ELR (cell line): ENCODE measurements at places on chromosomes 2 and 18.

DNA sequence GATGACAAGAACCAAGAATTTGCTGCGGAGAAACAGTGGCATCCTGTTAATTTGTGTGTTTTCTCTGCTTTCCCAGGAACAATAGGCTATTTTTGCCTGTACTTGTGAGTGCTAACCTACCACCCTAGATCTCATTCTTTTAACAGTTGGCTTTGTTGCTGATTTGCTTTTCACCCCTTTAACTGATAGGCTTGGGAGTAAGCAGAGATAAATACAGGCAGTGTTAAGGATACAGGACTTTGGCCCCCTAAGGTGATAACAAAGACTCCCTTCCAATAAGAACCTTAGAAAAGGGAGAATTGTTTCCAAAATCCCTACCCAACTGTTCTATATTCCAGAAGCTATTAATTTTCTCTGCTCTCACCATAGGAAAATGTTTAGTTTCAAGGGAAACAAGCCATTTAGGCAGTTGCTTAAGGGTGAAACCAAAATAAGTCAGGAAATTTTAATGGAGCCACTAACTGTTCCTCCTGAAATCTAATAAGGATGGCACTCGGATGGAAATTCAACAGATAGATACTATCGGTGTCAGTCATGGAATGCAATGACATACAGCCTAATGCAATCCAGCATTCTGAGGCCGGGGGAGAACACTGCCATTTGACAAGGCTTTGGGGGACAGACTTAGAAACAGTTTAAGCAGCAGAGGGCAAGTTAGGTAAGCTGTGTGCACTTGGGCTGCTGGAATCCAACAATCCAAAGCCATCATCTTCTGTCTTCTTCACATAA, 238.8 kb downstream of the RNF152 start:
- DNase-seq: no peak

GRCh38 chr2:61590214-61590613, 52.1 kb upstream of the XPO1 start:
- DNase-seq: no peak

DNA sequence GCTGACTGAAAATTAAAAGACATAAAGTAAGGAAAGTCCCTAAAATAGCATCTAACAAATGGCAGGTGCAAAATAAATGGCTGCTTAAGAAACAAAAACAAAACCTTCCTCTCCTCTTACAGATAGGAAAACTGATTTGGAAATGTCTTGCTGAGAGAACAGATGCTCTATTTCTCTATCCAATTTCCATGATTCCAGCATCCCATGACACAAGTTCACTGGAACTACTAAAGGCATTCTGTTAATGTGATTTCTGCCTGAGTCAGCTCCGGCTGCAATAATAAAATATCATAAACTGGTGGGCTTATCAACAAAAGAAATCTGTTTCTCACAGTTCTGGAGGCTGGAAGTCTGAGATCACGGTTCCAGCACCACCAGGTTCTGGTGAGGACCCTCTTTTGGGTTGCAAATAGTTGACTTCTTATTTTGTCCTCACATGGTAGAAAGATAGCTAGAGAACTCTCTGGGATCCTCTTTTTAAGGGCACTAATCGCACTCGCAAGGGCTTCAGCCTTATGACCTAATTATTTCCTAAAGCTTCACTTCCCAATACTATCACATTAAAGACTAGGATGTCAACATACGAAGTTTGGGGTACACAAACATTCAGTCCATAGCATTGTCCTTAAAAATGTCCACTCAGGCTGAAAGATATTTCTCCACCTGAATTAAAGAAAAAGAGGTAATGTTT, 78.2 kb upstream of the GALNT3 start:
- peak; percentile 30 for DNase-seq

GRCh38 chr2:121095257-121096080, 189.5 kb downstream of the TFCP2L1 start:
- peak; percentile 74 for DNase-seq

GRCh38 chr18:62812242-62812641, 96.9 kb downstream of the PHLPP1 start:
- DNase-seq: peak; percentile 8

DNA sequence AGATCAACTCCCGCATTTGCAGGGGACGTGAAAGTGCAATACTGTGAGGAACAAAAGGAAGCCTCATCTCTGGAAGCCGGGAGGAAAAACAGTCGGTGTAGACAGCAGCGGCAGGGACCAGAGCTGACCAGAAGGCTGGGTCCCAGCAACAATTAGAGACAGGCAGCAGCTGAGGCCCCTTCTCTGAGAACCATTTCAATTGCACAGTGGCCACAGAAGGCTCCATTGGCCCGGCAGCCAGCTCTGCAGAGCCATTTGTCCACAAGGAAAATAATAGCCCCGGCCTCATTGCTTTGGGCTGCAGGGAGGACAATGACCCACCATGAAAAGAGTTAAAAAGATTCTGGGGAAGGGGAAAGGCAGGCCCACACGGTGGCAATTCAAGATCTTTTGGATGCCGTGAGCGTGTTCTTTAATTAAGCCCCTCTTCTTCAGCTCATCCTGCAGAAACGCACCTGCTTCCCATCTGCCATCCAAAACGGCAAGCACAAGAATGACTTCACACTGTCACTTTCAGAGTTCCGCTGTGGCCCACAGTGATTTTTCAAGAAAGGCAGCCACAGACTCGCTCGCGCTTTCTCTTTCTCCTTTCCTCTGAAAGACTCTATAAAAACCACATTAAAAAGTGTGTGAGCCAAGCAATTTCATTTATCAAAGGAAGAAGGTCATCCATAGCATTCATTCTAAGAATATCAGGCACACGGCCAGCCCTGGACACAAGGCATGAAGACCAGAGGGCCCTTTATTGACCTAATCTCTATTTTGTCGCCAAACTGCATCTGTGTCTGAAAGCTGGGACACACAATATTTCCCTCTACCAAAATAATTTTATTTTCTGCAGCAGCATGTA, 293.6 kb downstream of the SOX11 start:
- DNase-seq: no peak

- peak; percentile 80 for DNase-seq
Observed at GRCh38 chr2:119290859-119291587, 67.4 kb downstream of the STEAP3 start.

GRCh38 chr18:55839343-55839742, 251.4 kb upstream of the TCF4 start:
- peak; percentile 71 for DNase-seq

- no peak for DNase-seq
Observed at GRCh38 chr18:44973282-44973681, 292.6 kb downstream of the SETBP1 start.

GRCh38 chr2:170714381-170715061, 616 bp upstream of the SP5 start:
- no peak for DNase-seq

- DNase-seq: peak; percentile 54
Observed at GRCh38 chr2:164913640-164914350, 41.5 kb downstream of the SLC38A11 start.

DNA sequence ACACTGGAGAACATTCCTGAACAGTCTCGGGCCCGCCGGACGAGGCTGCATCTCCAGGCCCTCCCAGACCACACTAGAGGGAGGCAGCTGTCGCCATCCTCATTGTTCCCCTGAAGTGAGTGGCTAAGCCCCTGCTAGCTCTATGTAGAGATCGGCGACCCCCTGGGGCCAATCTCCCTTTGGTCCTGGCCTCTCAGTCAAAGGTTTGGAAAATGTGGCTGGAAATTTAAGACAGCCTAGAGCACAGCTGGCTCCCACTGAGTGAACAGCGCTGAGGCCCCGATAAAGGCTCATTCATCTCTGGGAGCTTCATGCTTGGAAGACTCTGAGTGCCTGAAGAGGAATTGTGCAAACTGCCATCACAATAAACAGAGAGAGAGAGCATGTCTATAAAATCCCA, 360.3 kb downstream of the CLIP4 start:
- DNase-seq: no peak

DNA sequence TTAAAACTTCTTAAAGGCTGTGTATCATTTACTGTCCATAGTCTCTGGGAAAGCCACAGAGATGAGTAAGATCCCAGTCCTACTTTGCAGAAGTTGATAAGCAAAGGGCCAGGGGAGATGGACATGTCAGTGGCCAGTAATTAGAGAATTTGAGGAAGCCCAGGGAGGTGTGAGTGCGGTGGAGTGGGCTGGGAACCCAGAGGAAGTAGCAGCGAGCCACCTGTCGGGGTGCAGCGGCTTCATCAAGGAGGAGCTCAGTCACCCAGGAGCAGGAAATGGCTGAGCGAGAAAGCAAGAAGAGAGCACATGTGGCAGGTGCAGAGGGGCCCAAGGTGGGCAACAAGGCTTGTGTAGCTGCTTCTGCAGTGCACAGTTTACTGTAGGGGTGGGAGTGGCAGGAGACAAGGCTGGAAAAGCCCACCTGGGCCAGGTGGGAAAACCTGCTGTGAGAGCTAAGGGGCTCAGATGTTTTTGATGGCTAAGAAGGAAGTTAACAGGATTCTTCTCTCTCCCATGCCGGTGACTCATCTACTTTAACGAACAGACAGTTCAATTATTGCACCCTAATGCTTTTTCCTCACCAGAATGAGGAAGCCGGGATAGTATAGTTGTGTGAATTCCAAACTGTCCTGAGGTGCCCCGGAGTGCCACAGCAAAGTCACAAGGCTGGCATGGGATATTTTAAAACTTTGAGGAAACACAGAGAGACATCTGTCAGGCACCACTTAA, 34.8 kb upstream of the MGAT5 start:
- DNase-seq: no peak

DNA sequence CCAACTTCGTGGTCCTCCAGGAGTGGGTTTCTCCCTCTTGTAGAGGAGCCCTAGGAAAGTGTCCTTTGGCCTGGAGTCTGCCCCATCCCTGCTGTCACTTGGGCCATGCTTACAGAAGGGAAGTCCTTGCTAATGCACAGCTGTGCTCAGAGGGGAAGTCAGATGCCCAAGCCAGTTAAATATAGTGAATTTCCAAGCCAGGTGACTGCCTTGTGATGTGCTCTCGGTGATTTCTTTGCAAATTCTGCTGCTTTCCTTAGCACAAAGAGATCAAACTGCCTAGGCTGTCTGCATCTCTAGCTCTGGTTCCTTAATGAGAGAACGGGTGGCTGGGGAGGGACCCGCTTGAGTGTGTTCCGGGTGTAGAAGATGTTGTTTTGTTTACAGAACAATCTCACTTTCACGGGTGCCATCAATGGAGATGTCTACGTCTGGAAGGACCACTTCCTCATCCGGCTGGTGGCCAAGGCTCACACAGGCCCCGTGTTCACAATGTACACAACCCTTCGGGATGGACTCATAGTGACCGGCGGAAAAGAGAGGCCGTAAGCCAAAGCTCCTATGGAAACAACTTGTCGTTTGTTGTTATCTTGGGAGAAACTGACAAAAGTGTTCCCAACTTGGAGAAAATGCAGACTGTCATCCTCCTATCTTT, 91.4 kb downstream of the RTN4 start:
- DNase-seq: no peak

- DNase-seq: no peak
Observed at GRCh38 chr2:205988274-205988673, 97.7 kb downstream of the INO80D start.

GRCh38 chr2:167844714-167845530, 402.5 kb downstream of the STK39 start:
- no peak for DNase-seq

- DNase-seq: peak; percentile 49
Observed at GRCh38 chr2:104872866-104873688, 19.2 kb downstream of the POU3F3 start.
